ENCODE measurements at places on chromosomes 11 and 22.

DNA sequence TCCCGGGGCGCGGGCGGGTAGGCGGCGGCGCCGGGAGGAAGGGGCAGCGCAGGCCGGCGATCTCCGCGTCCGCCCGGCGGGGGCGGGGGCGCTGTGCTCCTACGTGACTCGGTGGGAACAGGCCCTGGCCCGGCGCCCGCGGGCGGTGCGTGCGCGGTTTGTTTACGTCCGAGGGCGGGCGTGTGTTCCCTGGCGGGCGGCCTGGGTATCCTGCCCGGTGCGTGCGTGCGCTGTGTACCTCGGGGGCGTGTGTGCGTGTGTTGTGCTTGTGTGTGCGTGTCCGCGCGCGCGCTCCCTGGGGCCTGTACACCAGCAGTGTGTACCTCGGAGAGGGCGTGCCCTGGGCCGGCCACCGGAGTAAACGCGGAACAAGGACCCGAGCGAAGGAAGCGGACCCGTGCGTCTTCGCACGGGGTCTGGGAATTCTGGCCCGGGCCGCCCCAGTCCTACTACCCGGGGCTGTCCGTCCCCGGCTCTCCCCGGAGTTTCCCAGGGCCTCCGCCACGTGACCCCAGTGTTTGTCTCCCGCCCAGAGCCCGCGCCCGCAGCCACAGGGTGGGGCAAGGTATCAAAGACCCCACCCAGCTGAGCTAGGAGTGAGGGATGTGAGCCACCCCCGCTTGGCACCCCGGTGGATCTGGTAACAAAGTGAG is 769 bp downstream of the MAFF start:
- DNase-seq, result peak; percentile 89

GRCh38 chr11:129530154-129530895 is 154.7 kb downstream of the BARX2 start:
- DNase-seq, result no peak

GRCh38 chr22:44930711-44931035 is 79.1 kb downstream of the PHF21B start:
- DNase-seq, result no peak

DNA sequence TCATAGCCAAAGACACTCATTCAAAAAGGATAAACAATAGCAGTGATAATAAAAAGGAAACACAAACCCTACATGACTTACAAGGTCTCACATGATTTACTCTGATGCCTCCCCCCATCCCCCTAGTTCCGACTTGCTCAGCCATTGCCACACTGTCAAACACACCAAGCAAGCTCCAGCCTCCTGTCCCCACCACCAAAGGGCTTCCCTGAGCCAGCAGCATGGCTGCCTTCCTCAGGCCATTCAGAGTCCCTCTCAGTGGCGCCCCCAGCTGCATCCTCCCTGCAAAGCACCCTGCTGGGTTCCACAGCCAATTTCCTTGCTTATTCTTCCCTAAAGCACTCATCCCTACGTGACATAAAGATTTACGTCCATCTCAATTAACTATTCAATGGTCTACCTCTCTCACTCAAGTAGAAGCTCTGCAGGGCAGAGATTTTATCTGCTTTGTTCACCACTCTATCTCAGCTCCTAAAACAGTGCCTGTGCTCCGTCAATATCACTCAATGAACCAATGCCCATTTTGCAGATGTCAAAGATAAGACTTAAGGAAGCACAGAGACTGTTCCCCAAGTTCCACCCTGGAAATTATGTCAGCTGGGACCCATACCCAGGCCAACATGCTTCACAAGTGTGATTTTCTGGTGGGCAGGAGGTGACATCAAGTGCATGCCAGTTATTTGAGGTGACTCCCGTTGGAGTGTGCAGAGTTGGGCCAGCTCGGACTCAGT is 106.9 kb downstream of the SYN3 start:
- no peak for DNase-seq

GRCh38 chr11:6627762-6628241 is 8.6 kb upstream of the TPP1 start:
- no peak for DNase-seq

- DNase-seq, result no peak
These were observed 51.0 kb upstream of the SC5D start for GRCh38 chr11:121241343-121242211.

DNA sequence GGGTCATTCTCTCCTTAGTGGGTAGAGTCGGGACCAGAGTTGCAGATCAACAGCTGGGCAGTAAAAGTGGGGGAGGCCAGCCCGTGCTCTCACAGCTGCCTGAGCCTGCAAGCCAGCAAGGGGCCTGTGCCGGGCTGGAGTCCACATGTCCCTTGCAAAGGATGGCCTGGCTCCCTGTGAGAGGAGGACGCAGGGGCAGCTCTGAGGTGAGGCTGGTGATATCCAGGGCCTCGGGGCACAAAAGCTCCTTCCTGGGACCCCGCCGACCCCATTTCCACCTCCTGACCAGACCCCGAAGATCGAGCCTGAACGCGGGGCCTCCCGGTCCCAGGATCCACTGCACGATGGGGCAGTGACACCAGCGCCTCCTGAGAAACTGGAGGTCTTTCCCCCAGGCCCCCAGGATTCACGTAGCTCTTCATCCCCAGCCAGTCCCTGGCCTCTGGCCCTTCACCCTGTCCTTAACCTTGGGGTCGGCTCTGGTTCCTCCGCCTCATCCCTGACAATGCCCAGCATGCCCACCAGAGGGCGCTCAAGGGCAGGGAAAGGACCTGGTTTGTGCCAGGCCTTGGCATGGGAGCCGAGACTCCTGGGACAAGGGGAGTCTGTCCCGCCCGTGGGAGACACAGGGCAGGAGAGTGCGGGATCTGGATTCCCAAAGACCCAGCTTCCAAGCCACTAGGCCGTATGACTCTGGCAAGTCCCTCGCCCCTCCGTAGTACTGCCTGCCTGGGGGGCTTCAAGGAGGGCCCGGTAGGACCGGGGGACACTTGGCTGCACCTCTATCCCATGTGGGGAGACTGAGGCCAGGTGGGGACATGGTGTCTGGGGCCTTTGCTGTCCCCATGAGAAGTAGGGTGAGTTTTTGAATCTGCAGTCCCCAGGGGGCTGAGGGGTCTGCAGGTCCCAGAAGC is 17.8 kb upstream of the WNT7B start:
- DNase-seq, result peak; percentile 85

- DNase-seq, result no peak
These were observed 1658.4 kb upstream of the RAG2 start for GRCh38 chr11:38256436-38256835.

All from left ventricle myocardium inferior (tissue), 1 donor.